Activated T-cell treated with anti-CD3 and anti-CD28 coated beads, Interleukin-2, amount 50 U/mL, for 1 hour (primary cell): ENCODE measurements at places on chromosomes 2 and 18.

GRCh38 chr18:10139783-10140410 lies 226.1 kb downstream of the VAPA start:
- no peak for DNase-seq

GRCh38 chr2:163709270-163709669 lies 26.5 kb downstream of the FIGN start:
- no peak for DNase-seq

DNA sequence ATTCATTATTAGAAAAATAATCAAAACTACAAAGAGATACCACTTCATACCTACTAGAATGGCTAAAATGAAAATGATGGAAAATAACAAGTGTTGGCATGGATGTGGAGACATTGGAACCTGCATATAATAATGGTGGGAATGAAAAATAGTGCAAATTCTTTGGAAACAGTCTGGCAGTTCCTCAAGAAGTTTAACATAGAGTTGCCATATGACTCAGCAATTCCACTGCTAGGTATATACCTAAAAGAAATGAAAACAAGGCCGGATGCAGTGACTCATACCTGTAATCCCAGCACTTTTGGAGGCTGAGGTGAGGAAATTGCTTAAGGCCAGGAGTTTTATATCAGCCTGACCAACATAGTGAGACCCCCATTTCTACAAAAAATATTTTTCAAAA lies 41.6 kb upstream of the ACYP2 start:
- DNase-seq = no peak

DNA sequence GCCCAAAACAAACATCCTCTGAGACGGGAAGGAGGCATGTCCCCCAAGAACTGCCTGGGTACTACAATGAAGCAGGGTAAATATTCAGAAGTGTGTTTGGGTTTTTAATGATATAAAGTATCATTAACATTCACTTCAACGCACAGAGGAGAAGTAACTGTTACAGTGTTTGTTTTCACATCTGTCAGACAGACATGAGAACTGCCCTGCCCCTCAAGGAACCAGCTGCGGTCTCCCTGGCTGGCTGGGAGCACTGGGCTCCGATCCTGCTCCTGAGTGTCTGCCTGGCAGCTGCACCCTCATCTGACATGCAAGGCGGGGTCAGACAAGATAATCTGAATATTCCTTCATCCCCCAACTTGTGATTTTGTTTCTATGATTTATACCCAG lies 75.6 kb downstream of the MBP start:
- no peak for DNase-seq

DNA sequence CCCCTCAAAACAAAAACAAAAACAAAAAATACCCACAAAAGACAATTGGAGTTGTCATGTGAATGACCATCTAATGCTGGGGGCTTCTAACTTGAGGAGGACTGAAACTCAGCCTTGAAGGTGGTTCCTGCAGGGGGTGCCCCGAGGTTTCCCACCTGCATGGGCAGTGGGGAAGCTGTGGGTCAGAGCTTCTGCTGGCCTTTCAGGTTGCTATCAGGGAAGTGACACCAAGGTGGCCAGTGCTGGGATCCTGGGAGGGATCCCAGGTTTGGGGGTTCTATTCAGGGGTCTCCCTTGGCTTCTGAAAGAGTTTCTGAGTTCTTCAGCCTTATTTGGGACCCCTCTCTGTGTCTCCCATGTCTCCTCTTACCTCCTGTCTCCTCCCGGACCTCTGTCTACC lies 62.8 kb downstream of the LDLRAD4 start:
- DNase-seq = no peak

DNA sequence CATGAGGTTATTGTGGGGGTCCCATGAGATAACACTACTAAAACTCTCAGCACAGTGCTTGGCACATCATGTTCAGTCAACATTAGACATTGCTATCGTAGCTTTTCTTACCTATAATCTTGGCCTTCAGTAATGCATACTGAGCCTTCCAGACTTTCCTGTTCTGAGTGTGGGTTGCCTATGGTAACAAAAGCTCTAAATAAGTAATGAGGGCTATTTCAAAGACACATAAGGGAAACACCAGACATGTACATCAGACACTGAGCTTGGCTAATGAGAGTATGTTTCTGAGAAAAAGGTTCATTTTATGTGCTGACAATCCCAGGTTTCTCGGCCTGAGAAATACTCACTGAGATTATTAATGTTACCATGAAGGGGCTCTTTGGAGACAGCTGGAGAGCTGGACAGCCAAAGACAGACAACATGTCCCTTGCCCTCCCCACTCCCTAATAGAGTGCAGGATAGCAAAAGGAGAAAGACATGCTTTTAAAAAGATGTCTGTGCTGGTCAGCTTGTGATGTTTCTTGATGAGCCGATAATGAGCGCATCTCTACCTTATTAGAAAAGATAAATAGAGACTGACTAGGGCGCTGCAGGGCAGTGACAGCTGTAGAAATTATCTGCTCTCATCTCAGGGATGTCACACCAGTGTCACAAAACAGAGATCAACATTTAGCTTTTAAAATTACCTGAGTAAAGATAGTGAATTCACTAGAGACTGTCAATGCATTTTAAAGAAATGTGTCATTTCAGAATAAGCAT lies 25.4 kb downstream of the POLE4 start:
- no peak for DNase-seq

DNA sequence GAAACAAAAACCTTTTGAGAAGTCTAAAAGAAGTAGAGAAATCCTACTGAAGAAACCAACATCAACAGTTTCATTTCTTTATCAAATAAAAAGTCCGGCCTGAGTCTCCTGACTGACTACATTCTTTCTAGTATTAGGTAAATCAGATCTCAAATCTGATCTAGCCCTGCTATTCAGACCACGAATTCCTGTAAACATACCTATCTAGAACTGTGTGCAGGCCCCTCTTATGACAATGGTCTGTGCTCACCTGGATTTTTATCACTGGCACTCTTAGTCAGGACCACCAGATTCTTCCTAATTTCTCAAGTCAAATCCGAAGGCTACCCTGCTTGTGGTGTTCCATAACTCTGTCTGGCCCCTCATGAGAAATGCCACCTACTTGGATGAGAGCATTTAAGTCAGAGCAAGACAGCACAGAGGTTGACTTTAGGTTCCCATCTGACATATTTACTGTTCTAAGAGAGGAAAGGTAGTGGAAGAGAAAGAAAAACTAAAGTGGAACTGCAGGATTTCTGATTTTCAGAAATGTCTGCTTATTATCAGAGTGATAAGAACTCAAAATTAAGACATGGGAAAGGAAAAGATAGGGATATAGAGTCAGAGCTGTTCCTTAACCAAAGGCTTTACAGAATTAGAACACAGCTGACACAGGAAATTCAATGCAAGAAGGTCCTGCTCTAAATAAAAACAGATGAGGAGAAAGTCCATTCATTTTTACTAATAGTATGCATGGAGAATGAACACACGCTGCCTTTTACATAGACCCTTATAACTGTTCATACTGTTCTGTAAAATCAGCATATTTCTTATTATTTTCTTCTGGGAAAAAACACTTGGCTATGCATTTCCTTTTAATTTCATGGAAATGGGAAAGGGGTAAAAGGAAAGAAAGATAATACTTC lies 56.5 kb downstream of the SLC8A1 start:
- no peak for DNase-seq

- no peak for DNase-seq
Observed at GRCh38 chr2:227826563-227826962, 12.9 kb downstream of the CCL20 start.

DNA sequence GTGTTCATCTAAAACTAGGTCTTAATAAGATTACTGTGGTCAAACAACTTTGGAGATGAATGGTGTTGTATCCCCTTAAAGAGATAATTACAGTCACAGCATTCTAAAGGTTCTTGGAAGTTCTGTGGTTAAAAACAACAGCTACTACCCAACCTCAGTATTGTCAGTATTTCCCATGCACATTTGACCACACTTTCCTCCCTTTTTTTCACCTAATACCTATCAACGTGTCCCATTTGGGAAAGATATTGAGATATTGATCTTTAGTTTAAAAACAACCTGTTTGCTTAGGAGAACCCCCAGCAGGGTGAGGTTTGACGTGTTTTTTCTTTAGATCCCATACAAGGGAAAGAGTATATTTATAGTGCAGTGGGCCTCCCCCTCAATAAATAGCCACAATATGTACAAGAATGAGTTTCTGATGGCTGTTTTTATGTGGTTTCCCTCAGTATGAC lies 65.6 kb downstream of the WDR7 start:
- no peak for DNase-seq

DNA sequence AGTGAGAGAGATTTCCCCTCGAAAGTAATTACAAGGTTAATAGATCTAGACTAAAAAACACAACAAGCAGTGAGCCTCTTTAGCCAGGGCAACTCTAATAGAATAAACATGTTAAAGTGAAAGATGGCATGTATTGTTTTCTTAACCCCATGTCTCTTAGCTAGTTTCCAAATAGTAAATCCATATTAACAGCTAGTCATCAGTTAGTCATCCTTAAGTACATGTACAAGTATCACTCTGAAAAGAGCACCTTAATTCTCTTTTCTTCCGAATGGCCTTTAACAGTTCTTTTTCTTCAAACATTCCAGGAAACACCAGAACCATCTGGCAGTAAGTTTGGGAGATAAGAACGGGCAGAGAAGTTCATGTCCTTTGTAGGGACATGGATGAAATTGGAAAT lies 1480.0 kb downstream of the LRP1B start:
- no peak for DNase-seq

DNA sequence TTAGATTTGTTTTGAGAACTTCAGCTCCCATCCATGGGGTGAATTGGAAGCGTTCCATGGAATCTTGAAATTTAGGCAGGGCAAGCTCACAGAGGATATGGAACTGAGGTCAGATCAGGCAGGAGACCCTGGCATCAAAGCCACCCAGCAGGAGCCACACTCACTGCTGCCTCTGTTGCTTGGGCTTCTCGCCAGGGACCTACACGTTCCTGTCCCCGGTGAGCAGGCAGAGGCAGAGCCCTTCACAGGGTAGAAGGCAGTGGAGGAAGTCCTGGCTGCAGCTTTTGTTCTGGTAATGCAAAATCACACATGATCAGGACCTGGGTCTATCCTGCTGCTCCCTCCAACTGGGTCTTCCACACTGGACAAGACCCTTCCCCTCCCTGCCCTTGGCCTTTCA lies 42.1 kb downstream of the CAPN13 start:
- no peak for DNase-seq

- DNase-seq = no peak
Observed at GRCh38 chr2:168948621-168949212, 47.6 kb downstream of the G6PC2 start.

DNA sequence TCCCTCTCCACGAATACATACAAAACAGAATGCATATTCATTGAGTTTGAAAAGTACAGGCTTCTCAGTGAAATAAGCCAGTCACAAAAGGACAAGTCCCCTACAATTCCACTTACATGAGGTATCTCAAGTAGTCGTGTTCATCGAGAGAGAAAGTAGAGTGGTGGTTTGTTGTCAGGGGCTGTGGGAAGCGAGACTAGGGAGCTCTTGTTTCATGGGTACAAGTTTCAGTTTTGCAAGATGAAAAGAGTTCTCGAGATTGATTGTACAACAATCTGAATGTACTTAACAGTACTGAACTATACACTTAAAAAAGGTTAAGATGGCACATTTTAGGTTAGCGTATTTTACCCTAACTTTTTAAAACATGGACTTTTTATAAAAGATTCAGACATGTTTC lies 71.5 kb upstream of the TTC39C start:
- no peak for DNase-seq

DNA sequence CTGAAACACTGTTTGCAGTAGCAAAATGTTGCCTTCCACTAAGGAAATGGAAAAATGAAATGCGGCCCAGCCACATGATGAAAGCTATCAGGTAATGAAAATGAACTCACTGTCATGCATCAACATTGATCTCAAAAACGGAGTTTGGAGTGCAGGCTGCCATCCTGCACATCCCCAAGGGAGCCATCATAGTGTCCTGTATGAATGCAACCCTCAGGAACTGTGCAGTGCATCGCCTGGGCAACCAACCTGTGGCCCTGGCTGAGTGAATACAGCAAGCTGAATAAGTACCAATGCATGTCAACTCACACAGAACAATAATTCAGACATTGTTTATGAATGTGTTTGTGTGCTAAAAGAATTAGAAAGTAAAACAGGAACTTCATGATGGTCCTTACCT lies 23.1 kb upstream of the TXNDC2 start:
- DNase-seq = no peak

- no peak for DNase-seq
Observed at GRCh38 chr2:135557530-135557929, 26.2 kb downstream of the R3HDM1 start.

DNA sequence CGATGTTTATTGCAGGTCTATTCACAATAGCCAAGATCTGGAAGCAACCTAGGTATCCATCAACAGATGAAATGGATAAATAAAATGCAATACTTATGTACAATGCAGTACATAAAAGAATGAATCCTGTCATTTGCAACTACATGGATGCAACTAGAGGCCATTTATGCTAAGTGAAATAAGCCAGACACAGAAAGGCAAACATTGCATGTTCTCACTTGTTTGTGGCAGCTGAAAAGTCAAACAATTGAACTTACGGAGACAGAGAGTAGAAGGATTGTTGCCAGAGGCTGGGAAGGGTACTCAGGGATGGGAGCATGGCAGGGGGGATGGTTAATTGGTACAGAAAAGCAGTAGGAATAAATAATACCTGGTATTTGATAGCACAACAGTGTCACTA lies 563.9 kb downstream of the TMX3 start:
- DNase-seq = no peak

- DNase-seq = no peak
Observed at GRCh38 chr2:109210431-109211200, 81.6 kb downstream of the SH3RF3 start.

DNA sequence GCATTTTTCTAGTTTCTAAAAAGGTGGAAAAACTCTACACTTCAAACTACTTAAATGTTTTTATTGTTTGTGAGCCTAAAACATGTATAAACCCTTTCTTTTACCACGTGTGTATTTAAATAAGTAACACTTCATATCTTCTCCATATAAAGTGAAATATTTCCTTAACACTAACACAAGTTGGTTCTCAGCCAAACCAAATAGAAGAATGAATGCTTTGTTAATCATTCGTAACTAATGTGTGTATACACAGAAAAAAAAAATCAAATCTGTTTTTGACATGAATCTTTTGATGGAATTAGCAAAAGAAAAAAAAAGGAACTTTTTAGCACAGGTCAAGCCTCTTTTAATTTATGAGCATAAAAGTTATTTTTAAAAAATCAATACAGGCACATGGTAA lies 89.3 kb downstream of the EHBP1 start:
- no peak for DNase-seq

DNA sequence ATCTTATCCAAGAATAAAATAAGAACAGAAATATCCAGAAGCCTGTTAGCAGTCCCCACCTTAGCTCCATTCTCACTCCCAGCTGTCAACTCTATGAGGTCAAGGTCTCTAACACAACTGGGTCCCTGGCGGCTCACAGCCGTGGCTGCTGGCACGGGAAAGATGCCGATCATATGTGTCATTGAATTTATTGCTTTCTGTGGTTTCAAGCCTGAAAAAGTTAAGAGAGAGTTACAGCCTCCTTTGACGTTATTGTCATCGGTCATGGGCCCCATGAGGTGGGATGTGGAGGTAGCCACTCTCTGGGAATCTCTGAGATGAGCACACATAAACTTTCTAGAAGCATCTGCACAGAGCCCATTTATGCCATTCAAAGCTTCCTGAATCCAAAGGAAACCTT lies 28.7 kb upstream of the CABLES1 start:
- DNase-seq = no peak

GRCh38 chr2:233820774-233821105 lies 33.6 kb downstream of the HJURP start:
- no peak for DNase-seq
